Neural progenitor cell (in vitro differentiated cells): ENCODE measurements at places on chromosomes 3 and 15. TPM values are rescaled to one million over a fixed set of nuclear protein-coding genes. Genes with fewer than 3 reads are reported as not detected.
A peak's percentile ranks its signal among the peaks of the same experiment; 100 is the strongest.

- DNase-seq = no peak
- H3K27me3 ChIP-seq = no peaks in the 10 kb centered on the region
- H3K4me1 ChIP-seq = peaks cover 13% of the 10 kb centered on the region
- no peaks in the 10 kb centered on the region for H3K36me3 ChIP-seq
- H3K27ac ChIP-seq = no peak overlapping the region
Observed at GRCh38 chr3:195715583-195716266, 5.1 kb upstream of the MUC20 start.

- no peaks in the 10 kb centered on the region for H3K27me3 ChIP-seq
- H3K27ac ChIP-seq = no peak overlapping the region
- DNase-seq = peak; percentile 33
Observed at GRCh38 chr3:161851941-161852566, 355.4 kb downstream of the OTOL1 start.

- no peak for DNase-seq
- H3K27me3 ChIP-seq = no peaks in the 10 kb centered on the region
- H3K36me3 ChIP-seq = no peaks in the 10 kb centered on the region
- H3K27ac ChIP-seq = no peak overlapping the region
- H3K4me3 ChIP-seq = no peak overlapping the region
Observed at GRCh38 chr3:39568508-39568907, 101.0 kb downstream of the MOBP start.

DNA sequence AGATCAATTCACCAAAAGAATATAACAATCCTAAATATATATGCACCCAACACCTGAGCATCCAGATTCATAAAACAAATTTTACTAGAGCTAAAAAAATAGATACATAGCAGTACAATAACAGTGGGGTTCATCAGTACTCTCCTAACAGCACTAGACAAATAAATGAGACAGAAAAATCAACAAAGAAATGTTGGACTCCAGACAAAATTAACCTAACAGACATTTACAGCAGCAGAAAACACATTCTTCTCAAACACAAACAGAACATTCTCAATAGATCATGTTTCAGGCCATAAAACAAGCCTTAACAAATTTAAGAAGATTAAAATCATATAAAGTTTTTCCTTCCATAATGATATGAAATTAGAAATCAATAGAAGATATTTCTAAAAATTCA lies 124.8 kb upstream of the NECTIN3 start:
- H3K27ac ChIP-seq = no peak overlapping the region
- H3K27me3 ChIP-seq = no peaks in the 10 kb centered on the region
- no peak overlapping the region for H3K4me3 ChIP-seq
- no peak for DNase-seq
- no peaks in the 10 kb centered on the region for H3K4me1 ChIP-seq

GRCh38 chr3:102525624-102526023 lies 90.8 kb downstream of the ZPLD1 start:
- no peaks in the 10 kb centered on the region for H3K27me3 ChIP-seq
- no peak overlapping the region for H3K27ac ChIP-seq
- H3K4me1 ChIP-seq = peaks cover 6% of the 10 kb centered on the region
- DNase-seq = no peak

GRCh38 chr3:129687586-129688125 lies 81.2 kb upstream of the PLXND1 start:
- H3K27me3 ChIP-seq = no peaks in the 10 kb centered on the region
- DNase-seq = no peak
- peak overlapping the region; percentile 92 for H3K27ac ChIP-seq
- peak overlapping the region; percentile 51 for H3K4me3 ChIP-seq
- H3K4me1 ChIP-seq = peaks cover 70% of the 10 kb centered on the region
- no peaks in the 10 kb centered on the region for H3K36me3 ChIP-seq

DNA sequence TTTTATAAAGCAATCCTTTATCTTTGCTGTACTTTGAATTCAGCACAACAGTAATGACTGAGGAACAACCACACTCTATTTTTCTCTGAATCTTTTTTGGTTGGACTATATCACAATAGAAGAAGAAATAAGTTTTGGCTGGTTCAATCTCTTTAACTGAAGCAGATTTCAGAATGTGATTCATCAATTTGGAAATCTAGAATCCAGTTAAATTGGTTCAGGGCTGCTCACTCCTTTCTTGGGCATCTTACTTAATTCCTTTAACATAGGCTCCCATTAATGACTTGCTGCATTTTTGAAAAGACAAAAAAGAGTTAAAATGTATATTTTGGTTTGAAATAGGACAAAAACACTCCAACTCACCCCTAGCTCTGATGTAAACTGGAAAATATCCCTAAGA lies 688.3 kb upstream of the NECTIN3 start:
- no peaks in the 10 kb centered on the region for H3K36me3 ChIP-seq
- H3K27me3 ChIP-seq = no peaks in the 10 kb centered on the region
- H3K4me3 ChIP-seq = no peak overlapping the region
- H3K4me1 ChIP-seq = no peaks in the 10 kb centered on the region
- no peak for DNase-seq
- no peak overlapping the region for H3K27ac ChIP-seq

Gene ROPN1
- total RNA-seq = not detected in 2 replicates

Gene PPM1L
- 16.5 and 25.2 TPM in 2 replicates for total RNA-seq

Gene SEMA5B
- 10.1 and 25.6 TPM in 2 replicates for total RNA-seq

Gene TM4SF4
- 0.15 TPM in 1 of 2 replicates, not detected in the other for total RNA-seq
